ENCODE measurements at places on chromosomes 16 and 17.

- no peak for DNase-seq
Observed at GRCh38 chr17:16932156-16932555, 39.8 kb downstream of the TNFRSF13B start.

DNA sequence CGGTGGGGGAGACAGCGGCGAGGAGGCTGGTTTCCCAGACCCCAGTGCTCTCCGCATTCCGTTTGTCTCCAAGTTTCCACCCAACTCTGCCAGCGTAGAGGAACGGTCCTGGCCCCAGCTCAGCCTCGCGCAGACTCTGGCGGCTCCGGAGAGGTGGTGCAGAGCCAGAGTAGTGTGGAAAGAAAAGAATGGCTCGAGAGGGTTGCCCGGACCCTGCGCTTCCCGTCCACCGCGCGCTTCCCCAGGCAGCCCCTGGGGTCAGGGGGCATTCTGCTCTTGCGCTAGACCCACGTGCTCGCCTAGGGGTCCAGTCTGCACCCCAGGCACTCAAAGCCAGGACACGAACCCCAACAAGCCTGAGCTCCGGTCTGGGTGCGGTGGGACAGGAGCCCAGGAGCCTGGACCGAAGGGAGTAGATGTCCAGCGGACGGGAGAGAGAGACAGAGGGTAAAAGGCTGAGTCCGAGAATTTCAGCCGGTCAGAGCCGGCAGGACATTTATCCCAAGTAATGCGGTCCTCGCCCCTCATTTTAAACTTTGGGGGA is 3.8 kb downstream of the PMP22 start:
- peak; percentile 78 for DNase-seq

GRCh38 chr16:11297492-11298142 is 16.5 kb upstream of the PRM1 start:
- peak; percentile 6 for DNase-seq

GRCh38 chr16:54879681-54880080 is 51.0 kb upstream of the IRX5 start:
- no peak for DNase-seq

DNA sequence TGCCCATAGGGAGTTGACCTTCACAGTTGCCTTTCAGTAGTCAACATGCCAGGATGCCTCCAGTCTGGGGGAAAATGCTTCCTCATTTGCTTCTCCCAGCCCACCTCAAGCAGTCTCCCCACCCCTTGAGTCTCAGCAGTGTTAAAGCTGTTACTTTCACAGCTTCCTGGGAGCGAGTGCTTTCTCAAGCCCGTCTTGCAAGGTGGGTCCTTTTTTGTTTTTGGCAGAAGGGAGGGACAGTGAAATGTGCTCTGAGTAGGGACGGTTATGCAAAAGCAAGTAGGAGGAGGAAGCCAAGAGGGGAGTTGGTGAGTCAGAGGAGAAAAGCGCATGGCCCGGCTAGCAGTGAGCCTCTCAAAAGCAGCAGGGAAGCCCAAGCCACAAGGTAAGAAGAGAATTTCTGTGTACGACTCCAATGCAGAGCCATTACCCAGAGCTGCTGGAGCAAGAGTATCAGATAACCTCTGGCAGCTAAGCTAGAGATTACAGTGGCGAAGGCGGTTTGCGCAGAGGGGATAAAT is at the start of gene CHST4:
TSS of gene CHST4 (plus strand) at position 316 of the 521 bp plus-strand sequence. CDS start 10,252 bp downstream, outside the sequence.
- no peak for DNase-seq

DNA sequence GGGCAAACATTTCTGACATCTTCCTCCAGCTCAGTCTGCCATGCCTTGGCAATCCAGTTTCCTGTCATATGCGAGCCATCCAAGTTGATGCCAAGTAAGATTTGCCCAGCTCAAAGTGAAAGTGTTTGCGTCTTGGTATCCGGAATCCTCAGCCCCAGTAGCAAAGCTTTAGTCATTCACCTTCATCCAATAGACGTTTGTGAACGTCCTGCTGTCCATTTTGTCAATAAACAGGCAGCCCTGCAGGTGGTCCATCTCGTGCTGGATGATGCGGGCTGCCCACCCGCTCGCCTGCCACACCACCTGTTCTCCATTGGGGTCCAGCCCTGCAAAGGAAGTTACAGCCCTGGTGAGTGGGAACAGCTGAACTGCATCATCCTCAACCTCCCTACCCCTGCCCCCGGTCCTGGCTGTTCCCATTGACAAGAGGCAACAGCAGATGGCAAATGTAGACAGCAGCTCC is 1.5 kb downstream of the PDF start:
- peak; percentile 64 for DNase-seq

- no peak for DNase-seq
Observed at GRCh38 chr16:81770008-81770407, 9.1 kb upstream of the PLCG2 start.

- DNase-seq = no peak
Observed at GRCh38 chr16:69064764-69065313, 40.6 kb upstream of the HAS3 start.

DNA sequence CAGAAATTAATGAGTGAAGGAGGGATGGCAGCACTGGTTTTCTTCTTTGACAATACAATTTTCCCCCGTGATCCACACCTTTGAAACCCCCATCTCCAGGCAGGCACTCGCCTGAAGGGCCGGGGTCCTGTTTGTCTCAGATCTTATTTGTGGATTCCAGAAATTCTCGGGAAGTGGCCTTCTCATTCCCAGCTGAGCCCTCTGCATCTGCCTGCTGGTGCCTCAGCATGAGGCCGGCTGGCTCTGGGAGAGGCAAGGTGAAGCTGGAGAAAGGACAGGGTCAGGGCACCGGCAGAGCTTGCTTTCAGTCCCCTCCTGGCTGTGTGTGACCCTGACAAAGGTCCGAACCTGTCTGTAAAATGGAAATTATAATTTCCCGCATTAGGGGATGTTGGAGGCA is 35.8 kb upstream of the C1QL1 start:
- no peak for DNase-seq

- DNase-seq = peak; percentile 41
Observed at GRCh38 chr17:1137465-1137894, 42.3 kb downstream of the ABR start.

DNA sequence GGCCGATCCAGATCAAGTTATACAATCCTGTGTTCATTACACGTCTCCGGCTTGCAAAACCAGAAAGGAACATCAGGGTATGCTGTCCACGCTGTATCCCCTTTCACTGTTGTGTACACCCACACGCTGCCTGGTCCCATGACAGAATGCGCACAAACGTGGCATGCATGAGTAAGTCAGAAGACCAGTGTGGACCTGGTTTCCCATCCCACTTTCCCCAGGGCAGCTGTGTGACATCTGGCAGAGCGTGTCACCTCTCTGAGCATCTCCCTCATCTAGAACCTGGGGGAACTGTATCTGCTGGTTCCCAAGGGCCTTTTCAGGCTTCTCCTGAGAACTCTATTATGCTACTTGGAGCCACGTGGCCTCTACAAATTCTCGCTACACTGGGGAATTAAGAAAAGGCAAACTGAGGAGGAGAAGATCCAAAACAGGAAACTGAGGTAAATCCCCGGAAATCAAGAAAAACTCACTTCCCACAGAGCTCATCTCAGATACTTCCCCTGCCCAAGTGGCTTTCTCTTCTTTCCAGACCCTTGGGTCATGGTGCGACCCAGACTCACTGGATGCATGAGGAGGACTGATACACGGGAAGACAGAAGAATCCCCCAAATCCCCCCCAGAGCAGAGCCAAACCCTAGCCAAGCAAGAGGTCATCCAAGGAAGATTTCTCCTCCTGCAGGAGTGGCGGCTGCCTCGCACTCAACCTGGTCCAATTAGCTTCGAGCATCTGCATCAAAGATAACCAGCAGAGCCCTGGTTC is 139.3 kb downstream of the GAS7 start:
- no peak for DNase-seq

- no peak for DNase-seq
Observed at GRCh38 chr16:68659412-68660358, 14.6 kb downstream of the CDH3 start.

DNA sequence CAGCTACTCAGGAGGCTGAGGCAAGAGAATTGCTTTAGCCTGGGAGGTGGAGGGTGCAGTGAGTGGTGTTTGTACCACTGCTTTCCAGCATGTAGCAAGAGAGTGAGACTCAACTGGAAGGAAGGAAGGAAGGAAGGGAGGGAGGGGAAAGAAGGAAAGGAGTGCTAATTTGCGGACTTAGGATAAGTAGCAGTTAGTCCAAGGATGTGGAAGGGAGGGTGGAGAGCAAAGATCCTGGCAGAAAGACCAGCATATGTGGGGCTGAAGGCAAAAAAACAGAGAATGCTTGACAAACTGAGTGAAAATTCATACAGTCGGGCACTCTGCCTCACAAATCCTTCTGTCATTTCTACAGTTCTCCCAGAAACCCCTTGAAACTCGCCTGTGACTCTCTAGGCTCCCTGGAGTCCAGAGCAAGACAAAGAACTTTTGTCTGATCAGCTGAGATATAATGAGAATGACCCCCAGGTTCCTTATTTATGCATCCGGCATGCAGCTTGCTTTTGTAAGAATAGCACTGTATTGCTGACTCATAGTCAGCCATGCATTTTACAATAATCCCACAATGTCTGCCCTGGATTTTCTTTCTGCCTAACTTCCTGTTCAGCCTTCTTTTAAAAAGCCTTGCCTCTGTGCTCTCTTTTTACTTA is 31.5 kb downstream of the CDK5RAP3 start:
- DNase-seq = peak; percentile 87

DNA sequence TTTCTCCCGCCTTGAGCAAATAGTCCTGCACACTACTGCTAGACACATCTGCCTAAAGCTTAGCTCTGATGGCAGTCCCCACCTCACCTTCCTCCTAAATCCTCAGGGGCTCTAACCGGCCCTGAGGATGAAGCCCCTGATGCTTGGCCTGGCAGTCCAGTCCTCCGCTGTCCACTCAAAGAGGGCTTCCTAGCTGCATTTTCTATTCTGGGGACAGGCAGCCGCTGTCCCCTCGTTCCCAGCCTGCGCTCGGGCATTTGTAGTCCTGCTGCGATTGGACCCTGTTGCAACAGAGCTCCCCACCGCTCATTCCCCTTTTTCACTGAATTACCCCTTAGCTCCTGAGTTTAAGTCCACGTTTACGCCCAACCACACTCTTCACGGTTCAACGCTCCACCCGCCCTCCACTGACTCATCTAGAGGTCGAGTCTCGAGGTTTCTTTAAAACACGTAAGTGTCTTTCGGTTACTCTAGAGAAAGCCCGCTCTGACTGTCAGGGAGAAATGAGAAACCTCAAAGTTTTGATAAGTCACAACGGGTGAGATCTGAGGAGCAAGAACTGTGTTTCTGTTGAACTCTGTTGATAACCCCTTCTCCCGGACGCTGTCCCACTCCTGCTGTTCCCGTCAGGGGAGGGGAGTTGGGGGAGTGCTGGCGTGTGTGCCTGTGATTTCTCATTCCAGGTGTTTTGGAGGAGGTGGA is 4.5 kb downstream of the CCR7 start:
- no peak for DNase-seq

- DNase-seq = no peak
Observed at GRCh38 chr16:23651943-23652468, 10.7 kb downstream of the DCTN5 start.

DNA sequence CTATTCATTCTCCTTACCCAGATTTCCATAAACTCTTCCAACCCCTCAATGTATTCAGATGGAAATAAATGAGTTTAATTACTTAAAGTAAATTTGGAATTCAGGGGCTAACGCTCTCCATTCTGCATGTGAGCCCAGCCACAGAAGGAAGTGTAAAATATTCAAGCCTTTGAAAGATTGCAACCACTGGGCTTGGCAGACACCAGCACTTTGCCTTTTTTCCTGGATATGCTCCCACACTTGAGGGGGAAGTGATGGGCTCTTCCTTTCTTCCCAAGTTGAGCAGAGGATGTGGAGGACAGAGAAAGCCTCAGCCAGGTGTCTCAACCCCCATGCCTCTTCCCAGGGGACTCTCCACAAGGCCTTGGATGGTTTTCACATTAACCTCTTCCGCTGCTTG is 825.1 kb upstream of the EEF2KMT start:
- no peak for DNase-seq

Data from dermis blood vessel endothelial cell (primary cell).